Suppressor macrophage treated with lipopolysaccharide for 1 hour (primary cell): ENCODE measurements at places on chromosomes 6 and 20.

GRCh38 chr6:18457065-18457737, 70.1 kb downstream of the RNF144B start:
- DNase-seq: no peak

DNA sequence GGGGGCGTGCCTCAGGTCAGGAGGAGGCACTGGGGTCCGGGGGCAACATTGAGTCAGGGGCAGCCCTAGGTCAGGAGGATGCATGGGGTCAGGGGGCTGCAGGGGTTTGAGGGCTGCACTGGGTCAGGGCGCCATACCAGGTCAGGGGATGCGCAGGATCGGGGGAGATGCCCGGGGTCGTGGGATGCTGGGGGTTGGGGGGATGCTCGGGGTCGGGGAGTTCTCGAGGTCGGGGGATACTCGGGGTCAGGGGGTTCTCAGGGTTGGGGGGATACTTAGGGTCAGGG, 727 bp upstream of the EXOC2 start:
- no peak for DNase-seq

- DNase-seq: no peak
Observed at GRCh38 chr20:38957235-38957876, 4.8 kb upstream of the DHX35 start.

DNA sequence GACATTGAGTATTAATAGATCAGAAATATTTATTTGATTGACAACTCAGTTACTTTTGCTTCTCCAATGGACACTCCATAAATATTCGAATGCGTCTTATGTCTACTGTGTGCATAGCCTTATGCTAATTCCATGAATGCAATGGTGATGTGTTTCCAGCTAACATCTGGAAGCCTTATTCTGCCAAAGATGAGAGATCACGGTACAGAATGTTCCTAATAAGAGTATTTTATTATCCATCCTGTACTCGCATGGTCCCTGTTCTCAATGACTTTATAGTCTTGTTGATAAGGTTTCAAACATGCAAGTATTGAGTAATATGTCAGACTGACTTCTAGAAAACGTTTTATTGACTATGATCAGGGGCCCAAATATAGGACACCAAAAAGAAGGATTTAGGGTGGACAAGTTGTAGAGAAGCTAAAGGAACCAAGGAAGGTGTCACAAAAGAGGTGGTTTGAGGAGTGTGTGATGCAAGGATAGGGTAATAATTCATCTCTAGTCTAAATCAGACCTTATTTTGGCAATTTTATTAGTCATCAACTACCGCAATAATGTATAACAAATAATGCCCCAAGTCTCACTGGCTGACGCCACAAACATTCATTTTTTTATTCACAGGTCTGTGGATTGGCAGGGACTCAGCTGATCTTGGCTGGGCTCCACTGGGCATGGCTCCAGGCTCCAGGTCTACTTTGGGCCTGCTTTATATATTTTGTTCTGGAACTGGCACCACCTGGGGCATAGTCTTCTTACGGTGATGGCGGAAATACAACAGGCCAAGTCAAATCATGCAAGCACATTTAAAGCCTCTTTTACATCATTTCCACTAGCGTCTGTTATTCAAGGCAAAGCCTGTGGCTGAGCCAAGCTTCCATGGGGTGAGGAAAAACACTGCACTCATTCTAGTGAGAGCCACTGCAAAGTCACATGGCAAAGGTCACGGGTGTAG, 24.5 kb upstream of the CD83 start:
- no peak for DNase-seq

DNA sequence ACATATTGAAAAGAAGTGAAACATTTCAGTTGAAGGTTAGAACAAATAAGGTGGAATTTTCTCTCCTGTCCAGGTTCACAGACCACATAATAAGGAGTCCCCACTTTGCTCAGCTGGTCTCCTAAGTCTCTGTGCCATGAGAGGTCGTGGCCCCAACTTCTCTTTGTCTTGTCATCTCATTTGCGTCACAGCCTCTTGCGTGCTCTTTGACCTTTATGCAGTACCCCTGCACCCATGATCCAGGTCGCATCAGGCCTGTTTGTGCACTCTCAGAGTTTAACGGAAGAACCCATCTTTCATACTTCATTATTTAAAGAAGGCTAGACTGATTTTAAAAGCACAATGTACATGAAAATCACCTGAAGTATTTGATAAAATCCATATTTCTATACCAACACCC, 110.4 kb upstream of the BMP2 start:
- no peak for DNase-seq

GRCh38 chr6:113873043-113873667, 16.0 kb downstream of the MARCKS start:
- peak; percentile 83 for DNase-seq

DNA sequence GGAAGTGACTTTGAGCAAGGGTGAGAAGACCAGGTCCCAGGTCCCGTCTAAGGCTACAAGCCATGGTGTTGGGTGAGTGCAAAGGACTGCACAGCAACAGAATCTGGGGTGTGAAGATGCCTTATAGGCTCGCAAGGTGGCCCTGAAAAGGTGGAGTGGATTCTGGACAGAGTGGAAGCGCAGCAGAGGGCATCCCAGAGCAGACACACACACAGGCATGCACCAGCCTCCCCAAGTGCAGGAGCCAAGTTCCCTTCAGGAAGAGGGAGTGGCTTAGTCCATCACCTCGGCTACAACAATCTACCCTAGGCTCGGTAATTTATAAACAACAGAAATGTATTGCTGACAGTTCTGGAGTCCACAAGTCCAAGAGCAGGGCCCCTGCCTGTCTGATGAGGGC, 180.1 kb upstream of the PDE10A start:
- DNase-seq: no peak

GRCh38 chr6:75431379-75431778, 62.2 kb downstream of the FILIP1 start:
- no peak for DNase-seq

DNA sequence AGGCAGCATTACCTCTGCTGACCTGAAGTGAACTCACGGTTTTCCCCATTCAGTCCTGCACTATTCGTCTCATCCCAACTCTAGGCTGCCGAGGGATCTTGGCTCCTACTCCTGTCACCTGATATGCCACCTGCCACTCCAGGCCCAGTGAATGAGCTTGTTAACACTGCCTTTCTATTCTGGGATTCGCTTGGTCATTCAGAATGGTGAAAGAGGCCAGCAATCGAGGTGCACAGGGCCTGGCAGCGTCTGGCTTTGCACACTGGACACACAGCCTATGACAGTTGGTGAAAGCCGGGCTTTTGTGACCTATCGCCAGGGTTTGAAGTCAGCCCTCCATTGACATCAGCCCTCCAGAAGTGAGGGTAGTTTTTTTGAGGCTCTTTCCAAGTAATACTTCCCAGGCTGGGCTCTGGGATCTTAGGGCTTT, 59.3 kb upstream of the MYL9 start:
- DNase-seq: no peak

- no peak for DNase-seq
Observed at GRCh38 chr6:45366534-45366933, 11.2 kb downstream of the SUPT3H start.

GRCh38 chr6:152293404-152293803, 343.8 kb downstream of the SYNE1 start:
- DNase-seq: no peak

GRCh38 chr6:163026893-163027292, 299.1 kb downstream of the PACRG start:
- no peak for DNase-seq

GRCh38 chr6:134925800-134926199, 24.1 kb downstream of the ALDH8A1 start:
- no peak for DNase-seq

DNA sequence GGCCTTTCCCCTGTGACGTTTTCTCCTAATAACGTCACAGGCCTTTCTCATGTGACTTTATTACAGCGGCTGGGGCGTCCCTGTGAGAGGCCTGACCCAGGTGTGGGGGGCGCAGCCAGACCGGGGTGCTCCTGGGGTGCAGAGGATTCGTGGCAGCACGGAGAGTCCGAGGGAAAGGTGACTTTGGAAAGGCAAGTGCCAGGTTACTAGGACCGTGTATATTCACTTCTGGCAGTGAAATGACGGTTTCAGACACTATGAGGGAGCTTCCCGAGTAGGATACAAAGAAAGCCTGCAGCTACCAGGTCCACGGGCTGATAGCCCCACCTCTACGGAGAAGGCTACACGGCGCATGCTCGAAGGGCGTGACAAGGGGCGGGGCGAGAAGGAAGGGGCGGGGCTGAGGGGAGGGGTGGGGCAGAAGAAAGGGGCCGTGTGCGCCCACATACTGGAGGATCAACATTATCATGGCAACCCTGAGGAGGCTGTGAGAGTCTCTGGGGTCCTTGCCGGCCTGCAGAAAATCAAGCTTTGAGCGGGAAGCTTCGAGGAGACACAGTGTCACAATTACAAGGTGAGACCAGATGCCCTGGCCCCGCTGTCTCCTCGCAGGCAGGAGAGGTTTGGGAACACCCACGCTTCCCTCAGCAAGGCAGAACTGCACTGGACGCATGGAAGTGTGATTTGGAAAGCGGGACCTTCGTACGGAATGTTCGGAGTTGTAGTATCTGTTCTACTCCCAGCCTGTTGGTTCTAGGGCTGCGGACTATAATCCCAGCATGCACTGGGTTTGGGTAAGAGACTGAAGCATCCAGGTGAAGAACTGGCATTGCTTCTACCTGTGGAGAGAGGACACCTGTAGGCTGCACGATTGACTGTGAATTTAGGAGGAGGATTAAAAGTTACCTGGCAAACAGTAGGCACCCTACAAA, 54.4 kb upstream of the ZNF337 start:
- DNase-seq: peak; percentile 56

DNA sequence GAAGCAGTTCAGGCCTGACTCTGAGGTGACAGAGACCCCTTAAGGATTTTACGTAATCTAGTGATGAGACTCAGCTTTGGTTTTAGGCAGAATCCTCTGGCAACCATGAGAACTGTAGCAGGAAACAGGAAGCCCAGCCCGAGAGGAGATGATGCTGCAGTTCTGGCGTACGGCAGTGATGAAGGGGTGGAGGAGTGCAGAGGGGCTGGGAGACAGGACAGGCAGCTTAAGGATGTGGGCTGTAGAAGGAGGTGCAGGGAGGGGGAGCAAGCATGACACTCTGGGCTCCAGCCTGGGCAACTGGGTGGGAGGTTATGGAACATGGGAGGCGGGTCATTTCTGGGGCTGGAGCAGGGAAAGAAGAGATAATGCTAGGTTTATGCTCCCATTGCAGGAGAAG, 67.1 kb downstream of the LRFN2 start:
- no peak for DNase-seq

DNA sequence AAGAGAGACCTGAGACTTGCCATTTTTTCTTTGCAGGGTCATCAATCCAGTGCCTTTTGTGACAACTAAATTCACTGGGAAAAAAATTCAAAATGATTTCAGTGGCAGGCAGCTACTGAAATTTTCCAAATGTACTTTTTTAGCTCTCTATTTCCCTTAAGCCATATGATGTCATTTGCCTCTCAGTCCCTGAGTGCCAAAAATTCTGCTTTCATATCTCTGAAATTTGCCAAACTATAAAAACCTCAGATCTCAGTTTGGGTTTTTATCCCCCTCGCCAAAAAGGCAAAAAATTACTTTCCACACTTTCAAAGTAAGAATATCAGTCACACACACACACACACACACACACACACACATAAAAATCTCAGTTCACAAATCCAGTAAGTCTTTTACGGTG, 651.3 kb upstream of the ARID1B start:
- no peak for DNase-seq

GRCh38 chr6:115838763-115839401, 221.8 kb downstream of the FRK start:
- no peak for DNase-seq
